RWPE2 (cell line): ENCODE measurements at places on chromosomes 6 and 20.

DNA sequence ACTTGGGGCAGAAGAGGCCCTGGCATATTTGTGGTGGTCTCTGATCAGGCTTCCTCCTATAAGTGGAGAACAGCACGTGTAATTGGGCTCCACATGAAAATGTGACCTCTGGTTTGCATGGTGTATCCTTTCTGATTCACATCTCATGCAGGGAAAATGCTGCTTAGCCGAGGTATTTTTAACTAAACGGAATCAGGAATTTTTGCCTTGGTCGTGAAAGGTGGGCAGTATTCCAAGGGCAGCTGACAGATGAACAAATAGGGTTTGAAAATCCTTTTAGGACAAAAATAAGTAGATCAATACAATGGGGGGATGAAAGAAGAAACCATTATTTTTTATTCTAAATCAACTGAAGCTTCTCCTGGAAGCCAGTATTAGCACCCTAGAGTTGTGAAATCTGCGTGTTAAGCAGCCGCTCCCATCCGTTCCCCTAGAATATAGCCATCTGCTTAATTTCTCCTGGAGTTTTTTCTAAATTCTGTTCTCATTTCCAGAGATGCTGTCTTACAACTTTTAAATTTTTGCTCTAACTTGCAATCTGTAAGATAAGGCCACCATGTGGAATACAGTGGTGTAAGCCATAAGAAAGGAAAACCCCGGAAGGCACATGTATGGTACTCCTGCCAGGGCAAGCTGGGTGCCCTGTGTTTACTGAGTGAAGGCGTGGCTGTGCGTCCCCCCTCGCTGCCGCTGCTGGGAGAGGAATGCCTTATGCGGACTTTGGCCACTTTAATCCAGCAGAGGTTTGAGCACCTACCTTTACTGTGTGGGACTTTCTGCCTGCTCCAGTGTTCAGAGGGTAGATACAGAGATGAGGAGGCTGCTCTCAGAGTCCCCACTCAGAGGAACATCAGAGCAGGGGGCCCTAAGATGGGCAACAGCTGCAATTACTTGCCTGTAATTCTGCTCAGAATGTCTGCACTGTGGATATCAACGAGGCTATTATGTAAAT is 52.4 kb downstream of the SYNJ2 start:
- DNase-seq: no peak

DNA sequence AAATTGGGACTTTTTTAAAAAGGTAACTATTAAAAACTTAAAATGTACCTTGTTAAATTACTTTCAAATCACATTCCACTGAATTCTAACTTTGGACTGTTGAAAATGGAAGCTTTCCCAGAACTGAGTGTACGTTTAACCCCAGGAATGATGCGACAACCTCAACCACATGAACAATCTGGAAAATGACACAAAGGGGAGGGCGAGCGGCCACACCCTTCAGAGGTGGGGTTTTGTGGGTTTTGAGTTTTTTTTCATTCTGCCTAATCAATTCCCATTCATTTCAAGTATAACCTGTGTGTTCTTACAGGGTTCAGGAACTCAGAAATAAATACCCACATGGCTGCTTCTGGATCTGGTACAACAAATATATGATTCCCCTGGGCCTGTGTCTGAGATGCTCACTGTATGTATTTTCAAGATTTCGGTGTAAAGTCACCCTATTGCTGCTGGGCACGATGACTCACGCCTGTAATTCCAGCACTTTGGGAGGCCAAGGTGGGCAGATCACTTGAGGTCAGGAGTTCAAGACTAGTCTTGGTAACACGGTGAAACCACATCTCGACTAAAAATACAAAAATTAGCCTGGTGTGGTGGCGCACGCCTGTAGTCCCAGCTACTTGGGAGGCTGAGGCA is 21.6 kb downstream of the CNKSR3 start:
- no peak for DNase-seq

DNA sequence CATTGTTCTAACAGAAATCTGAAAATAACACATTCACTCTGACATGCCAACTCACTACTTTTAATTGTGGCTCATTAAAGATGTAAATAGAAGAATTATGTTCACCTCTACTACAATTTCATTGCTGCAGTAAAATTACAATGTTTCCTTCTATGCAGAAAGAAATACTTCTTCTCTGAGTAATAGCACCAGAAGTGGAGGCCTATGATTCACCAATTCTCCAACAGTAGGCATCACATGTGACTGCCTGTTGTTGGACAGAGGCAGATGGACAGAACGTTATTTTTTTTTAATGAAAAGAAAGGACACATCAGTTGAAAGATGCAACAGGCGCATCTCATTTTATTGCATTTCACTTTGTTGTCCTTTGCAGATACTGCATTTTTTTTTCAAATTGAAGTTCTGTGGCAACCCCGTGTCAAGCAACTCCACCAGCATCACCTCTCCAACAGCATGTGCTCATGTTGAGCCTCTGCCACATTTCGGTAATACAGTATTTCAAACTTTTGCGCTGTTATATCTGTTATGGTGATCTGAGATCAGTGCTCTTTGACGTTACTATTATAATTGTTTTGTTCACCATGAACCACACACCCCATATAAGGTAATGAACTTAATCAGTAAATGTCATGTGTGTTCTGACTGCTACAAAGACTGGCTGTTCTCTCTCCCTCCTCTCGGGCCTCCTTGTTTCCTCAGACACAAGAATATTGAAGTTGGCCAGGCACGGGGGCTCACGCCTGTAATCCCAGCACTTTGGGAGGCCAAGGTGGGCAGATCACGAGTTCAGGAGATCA is 121.4 kb downstream of the ATXN1 start:
- DNase-seq: no peak

GRCh38 chr20:25402583-25402982 is 4.9 kb upstream of the GINS1 start:
- no peak for DNase-seq

- no peak for DNase-seq
Observed at GRCh38 chr20:38355161-38356012, 9.1 kb downstream of the LBP start.

- DNase-seq: no peak
Observed at GRCh38 chr6:126540161-126540560, 200.2 kb downstream of the CENPW start.

- no peak for DNase-seq
Observed at GRCh38 chr20:47304287-47304686, 52.2 kb downstream of the ZMYND8 start.

- DNase-seq: no peak
Observed at GRCh38 chr6:122081921-122082320, 317.5 kb upstream of the HSF2 start.

DNA sequence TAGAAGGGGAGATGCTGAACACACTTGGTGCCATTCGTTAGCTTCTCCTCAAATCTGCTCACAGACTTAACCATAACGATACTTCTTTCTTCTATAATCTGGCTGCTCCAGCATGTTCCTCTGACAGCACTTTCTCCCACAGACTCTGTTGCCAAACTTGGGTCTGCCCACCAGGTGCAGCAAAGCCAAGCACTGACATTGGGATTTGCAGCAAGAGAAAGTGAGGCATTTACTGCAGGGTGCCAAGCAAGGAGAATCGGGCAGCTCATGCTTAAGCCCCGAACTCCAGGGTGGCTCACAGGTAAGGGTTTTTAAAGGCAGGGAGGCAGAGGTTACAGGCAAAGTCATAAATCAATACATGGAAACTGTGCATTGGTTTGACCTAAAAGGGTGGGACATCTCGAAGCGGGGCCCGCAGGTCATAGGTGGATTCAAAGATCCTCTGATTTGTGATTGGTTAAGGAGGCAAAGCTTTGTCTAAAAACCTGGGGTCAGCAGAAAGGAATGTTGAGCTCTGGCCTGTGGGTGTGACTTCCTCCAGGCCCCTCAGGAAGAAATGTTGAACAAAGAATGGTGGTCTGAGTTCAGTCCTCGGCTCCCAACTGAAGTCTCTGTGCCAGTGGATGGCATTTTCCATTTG is 25.1 kb upstream of the PNPLA1 start:
- DNase-seq: no peak

DNA sequence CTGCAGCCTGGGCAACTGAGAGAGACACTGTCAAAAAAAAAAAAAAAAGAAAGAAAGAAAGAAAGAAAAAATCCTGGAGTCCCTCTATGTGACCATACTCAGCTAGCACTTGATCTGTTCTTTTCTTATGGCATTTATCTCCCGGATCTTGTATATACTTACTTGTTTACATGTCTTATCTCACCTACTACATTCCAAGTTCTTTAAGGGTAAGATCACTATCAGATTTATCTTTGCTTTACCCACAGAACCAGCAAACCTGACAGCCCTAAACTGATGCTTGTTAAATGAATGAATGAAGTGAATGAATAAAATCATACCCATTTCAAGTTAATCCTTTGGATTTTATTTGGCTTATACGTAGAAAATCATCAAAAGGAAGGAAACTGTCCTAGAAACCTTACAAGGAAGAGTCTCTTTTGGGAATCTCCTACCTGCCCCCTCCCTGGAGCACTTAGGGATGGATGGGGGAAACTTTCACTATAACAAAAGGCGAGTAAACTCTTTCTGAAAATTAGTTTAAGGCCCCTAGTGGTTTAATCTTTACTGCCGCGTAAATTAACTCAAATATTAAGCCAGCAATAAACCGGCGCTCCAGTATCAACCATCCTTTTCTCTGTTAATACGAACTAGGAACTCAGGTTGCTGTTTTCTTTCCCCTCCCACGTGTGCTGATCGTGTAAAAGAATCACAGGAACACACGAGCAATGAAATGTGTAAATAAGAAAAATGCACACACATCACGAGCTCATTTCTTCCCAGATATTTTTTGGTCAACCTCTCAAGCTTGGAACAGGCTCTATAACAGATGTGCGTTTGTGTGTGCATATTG is 1.3 kb upstream of the UTRN start:
- no peak for DNase-seq

GRCh38 chr6:79538106-79538971 is 1.1 kb upstream of the LCA5 start:
- DNase-seq: no peak

DNA sequence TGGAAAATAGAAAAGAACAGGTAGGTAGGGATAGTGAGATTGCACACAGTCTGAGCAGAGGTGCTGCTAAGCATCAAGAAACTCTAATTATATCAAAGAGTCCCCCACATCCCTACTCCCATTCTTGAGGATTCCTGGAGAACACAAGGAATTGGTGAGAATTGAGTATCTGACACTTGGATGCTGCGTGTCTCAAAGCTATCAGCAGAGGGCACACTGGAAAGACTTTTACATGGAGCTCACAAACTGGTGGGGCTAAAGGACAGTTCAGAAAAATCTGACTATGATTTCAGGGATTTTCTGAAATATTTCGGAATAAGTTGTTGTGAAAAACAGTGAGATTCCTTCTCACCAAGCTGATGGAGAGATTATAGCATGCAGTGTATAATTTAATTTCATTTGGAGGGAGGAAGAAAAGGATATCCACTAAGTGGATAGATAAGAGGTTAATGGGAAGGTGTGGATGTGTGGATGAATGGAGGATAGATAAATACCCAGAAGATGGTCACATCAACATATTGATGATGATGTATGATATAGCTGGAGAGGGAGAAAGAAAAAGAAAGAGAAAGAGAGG is 215.4 kb upstream of the DEFB112 start:
- no peak for DNase-seq

DNA sequence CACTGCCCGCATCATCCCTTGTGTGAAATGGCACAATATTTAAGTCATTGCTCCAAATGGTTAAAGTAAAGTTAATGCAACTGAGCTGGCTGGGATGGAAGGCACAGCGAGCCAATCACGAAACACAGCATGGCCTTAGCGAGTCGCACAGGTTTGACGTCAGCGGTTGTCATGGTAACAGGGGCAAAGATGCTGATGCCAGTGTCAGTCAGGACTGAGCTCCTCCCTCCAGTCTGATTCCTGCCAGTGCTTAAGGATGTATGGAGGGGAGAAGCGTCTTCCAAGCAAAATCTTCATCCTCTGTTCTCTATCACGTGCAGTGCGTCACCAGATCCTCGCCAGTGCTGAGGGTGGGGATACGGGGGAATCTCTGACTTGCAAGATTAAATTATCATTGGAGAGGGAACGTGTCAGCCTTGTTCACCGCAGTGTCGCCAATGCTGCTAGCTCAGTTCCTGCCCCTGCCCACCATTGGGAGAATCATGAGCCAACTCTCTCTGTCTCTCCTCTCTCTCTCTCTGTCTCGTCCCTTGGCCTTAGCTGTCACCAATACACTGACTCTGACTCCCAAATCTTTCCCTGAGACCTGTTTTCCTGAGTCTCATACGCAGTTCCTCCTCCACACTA is 24.5 kb downstream of the TSPYL4 start:
- DNase-seq: no peak
